ENCODE measurements at places on chromosomes 5 and 9.

DNA sequence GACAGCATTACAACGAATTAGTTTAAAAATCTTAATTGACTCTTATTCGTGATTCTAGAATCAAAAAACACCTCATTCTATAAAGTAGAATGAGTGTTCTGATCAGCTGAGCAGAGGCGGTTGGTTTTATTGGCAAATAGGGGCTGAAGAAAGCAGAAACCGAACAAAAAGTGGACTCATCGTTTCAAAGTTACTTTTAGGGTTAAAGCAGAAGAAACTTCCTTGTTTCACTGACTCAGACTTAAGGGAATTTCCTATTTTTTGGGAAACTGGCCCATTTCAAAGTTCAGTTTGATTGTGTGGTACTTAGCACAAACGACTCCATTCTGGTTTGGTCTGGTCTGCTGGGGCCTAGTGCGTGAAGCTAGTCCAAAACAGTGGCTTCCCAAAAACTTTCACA is 862 bp upstream of the NDUFB6 start:
- DNase-seq, result no peak

GRCh38 chr9:137077758-137078693 is 709 bp downstream of the UAP1L1 start:
- DNase-seq, result no peak

GRCh38 chr5:32565145-32565544 is 20.2 kb upstream of the SUB1 start:
- no peak for DNase-seq

- no peak for DNase-seq
Observed at GRCh38 chr5:10590226-10590999, 26.5 kb downstream of the ANKRD33B start.

DNA sequence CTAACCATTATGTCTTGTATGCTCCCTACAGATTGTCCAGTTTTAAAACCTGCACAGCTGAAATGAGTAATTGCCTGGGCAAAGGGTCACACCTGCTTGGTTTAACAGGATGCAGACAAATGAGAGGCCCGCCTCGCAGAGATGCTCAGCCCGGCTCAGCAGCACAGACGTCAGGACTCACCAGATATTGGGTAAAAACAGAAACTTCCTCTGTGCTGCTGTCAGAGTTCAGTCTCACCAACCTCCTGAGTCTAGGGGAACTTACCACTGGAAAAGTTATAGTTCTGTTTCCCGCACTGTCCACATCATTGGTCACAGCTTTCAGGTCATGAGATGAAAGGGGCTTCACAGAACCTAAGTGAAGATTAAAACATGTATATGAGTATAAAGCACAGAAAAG is 152.5 kb downstream of the ESM1 start:
- DNase-seq, result no peak

- no peak for DNase-seq
Observed at GRCh38 chr9:12956261-12956660, 181.4 kb downstream of the LURAP1L start.
